H1 (cell line): ENCODE measurements at places on chromosomes 4 and X. TPM values are rescaled to one million over a fixed set of nuclear protein-coding genes. Genes with fewer than 3 reads are reported as not detected.

MXRA5 gene
- total RNA-seq, result 1.5 and 1.7 TPM in 2 replicates

TMPRSS11B gene
- total RNA-seq, result not detected in 2 replicates

DNA sequence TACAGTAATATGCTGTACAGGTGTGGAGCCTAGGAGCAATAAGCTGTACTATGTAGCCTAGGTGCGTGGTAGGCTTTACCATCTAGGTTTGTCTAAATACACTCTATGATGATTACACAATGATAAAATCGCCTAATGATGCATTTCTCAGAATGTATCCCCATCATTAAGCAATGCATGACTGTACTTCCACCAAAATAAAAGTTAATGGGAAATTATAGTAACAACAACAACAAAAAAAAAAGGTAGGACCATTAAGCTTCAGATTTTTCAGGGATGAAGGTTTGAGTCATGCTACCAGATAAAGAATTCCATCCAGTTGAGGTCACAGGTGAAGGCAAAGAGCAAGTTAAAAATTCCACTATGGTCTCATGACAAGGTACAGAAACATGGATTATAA is 68.2 kb downstream of the MAGEA10 start:
- no peak overlapping the region for H3K4me3 ChIP-seq
- H3K27me3 ChIP-seq, result no peaks in the 10 kb centered on the region
- no peak overlapping the region for H3K27ac ChIP-seq
- no peaks in the 10 kb centered on the region for H3K4me1 ChIP-seq

- H3K4me1 ChIP-seq, result peaks cover 21% of the 10 kb centered on the region
- peak; percentile 53 for DNase-seq
- H3K36me3 ChIP-seq, result no peaks in the 10 kb centered on the region
- H3K27me3 ChIP-seq, result no peaks in the 10 kb centered on the region
- H3K27ac ChIP-seq, result peak overlapping the region; percentile 71
Measured at GRCh38 chrX:2548711-2549423, 48.1 kb upstream of the DHRSX start.

DNA sequence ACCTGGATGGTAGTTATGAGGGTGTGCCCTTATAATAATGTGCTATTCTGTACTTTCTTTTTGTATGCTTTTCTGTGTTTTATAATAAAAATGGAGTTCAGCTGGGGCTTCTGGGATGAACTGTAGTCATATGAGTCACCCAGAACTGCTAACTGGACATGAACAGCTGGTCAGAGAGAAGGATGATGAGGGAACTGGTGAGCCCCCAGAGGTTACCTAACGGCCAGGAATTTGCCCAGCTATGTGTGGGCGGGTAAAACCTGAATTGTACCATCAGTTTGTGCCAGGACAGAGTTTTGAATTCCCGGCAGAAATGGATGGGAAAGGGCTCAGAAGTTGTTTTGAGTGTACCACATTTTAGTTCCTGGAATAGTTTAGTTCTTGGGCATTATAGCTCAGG is 138.0 kb upstream of the USP9X start:
- DNase-seq, result no peak
- H3K27ac ChIP-seq, result no peak overlapping the region
- H3K27me3 ChIP-seq, result no peaks in the 10 kb centered on the region
- H3K4me3 ChIP-seq, result no peak overlapping the region
- no peaks in the 10 kb centered on the region for H3K36me3 ChIP-seq

DNA sequence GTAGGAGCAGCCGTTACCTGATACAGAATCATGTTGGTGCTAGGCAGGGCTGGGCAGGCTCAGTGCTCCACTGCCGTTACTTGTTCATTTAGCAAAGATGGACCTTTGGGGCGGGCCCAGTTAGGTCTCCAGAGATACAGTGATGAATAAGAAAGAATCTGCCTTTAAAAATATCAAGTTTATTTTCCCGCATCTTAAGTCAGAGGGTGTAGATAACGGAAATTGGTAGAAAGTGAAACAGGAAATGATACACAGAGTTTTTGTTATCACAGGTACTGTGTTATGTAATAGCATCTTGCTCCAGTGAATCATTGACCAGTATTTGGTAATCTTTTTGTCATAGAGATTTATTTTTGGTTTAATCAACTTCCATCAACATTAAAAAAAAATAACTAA is 5.5 kb downstream of the TMEM131L start:
- H3K27ac ChIP-seq, result no peak overlapping the region
- H3K4me1 ChIP-seq, result peaks cover 3% of the 10 kb centered on the region; the same call in 1 of the 2 replicates
- no peaks in the 10 kb centered on the region for H3K27me3 ChIP-seq

GRCh38 chrX:130669233-130669632 is 233.8 kb downstream of the ENOX2 start:
- H3K27ac ChIP-seq, result no peak overlapping the region
- H3K4me3 ChIP-seq, result no peak overlapping the region
- H3K36me3 ChIP-seq, result no peaks in the 10 kb centered on the region

DNA sequence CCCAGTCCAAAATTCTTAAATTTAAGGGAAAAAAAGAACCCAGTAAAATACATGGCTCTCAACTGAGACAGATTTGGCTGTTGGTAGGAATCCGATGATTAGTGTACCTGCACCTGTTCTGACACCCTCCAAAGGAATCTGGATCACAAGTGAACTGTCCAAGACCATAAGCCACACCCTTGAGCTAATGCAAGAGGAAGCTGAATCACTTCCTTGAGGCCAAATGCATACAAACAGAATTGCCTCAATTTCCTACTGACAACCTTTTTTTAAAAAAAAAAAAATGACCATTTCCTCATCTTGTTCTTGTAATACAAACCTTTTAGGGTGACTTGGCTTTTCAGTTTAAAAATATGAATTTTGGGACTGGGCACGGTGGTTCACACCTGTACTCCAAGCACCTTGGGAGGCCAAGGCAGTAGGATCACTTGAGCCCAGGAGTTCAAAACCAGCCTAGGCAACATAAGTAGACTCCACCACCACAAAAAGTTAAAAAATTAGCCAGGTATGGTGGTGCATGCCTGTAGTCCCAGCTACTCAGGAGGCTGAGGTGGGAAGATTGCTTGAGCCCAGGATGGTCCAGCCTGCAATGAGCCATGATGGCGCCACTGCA is 10.7 kb upstream of the FBXL5 start:
- no peaks in the 10 kb centered on the region for H3K27me3 ChIP-seq
- H3K4me1 ChIP-seq, result no peaks in the 10 kb centered on the region

- H3K4me1 ChIP-seq, result peaks cover 3% of the 10 kb centered on the region; the same call in 1 of the 2 replicates
- no peaks in the 10 kb centered on the region; the same call in 1 of the 2 replicates for H3K36me3 ChIP-seq
- no peaks in the 10 kb centered on the region for H3K27me3 ChIP-seq
- H3K27ac ChIP-seq, result no peak overlapping the region; the same call in 1 of the 2 replicates
- H3K4me3 ChIP-seq, result no peak overlapping the region
Measured at GRCh38 chr4:148071009-148071408, 339.1 kb downstream of the ARHGAP10 start.

- no peak overlapping the region for H3K27ac ChIP-seq
- no peaks in the 10 kb centered on the region for H3K27me3 ChIP-seq
- H3K4me1 ChIP-seq, result peaks cover 6% of the 10 kb centered on the region
Measured at GRCh38 chr4:17494258-17495190, 17.4 kb downstream of the QDPR start.

- no peak overlapping the region for H3K27ac ChIP-seq
- no peaks in the 10 kb centered on the region; the same call in 1 of the 2 replicates for H3K27me3 ChIP-seq
- H3K4me3 ChIP-seq, result no peak overlapping the region
- DNase-seq, result no peak
Measured at GRCh38 chr4:18859468-18859867, 837.9 kb upstream of the LCORL start.

DNA sequence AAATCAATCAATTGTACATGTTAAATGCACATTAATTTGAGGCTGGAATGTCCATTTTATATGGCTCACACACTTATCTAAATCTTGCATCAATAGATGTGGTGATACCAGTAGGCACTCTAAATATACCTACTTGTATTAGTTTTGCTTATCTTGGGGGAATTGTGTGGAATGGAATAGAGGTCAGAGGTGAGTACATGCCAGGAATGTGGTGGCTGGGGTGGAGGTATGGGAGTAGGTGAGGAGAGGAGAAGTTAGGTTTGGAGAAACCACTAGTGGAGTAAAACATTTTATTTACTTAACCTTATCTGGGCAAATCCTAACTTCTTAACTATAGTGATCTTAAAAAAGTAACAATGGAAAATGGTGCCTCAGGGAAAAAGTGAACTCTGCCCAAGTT is 163.1 kb downstream of the ATG4A start:
- no peak overlapping the region for H3K27ac ChIP-seq
- DNase-seq, result no peak
- no peaks in the 10 kb centered on the region for H3K36me3 ChIP-seq
- no peak overlapping the region for H3K4me3 ChIP-seq
- no peaks in the 10 kb centered on the region for H3K4me1 ChIP-seq

GRCh38 chrX:132918523-132918922 is 39.9 kb downstream of the HS6ST2 start:
- DNase-seq, result no peak
- H3K36me3 ChIP-seq, result no peaks in the 10 kb centered on the region
- H3K4me1 ChIP-seq, result no peaks in the 10 kb centered on the region
- H3K27me3 ChIP-seq, result no peaks in the 10 kb centered on the region
- H3K27ac ChIP-seq, result no peak overlapping the region
